Right lobe of liver (tissue), 6 donors: ENCODE measurements at places on chromosomes 16 and 17.

- no peak for DNase-seq
Measured at GRCh38 chr17:48752399-48753288, 24.1 kb upstream of the HOXB13 start.

DNA sequence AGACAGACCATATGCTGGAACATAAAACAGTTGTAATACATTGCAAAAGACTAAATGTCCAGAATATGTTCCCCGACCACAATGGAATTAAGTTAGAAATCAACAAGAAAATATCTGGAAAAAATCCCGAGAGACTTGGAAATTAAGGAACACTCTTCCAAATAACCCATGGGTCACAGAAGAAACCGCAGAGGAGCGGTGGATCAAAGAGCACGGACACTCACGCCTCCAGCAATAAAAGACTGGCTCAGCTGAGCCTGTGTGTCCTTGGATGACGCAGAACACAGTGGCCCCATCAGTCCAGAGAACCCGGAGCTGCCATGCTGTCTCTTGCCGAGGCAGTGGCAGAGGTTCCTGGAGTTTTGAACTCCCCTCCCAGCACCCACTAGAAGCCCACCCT lies 30.9 kb upstream of the FOXF1 start:
- DNase-seq, result no peak

GRCh38 chr16:55046513-55046912 lies 115.8 kb downstream of the IRX5 start:
- DNase-seq, result no peak

- DNase-seq, result no peak
Measured at GRCh38 chr17:16187642-16188041, 27.7 kb downstream of the NCOR1 start.

- DNase-seq, result no peak
Measured at GRCh38 chr16:24288516-24288915, 32.4 kb downstream of the CACNG3 start.

DNA sequence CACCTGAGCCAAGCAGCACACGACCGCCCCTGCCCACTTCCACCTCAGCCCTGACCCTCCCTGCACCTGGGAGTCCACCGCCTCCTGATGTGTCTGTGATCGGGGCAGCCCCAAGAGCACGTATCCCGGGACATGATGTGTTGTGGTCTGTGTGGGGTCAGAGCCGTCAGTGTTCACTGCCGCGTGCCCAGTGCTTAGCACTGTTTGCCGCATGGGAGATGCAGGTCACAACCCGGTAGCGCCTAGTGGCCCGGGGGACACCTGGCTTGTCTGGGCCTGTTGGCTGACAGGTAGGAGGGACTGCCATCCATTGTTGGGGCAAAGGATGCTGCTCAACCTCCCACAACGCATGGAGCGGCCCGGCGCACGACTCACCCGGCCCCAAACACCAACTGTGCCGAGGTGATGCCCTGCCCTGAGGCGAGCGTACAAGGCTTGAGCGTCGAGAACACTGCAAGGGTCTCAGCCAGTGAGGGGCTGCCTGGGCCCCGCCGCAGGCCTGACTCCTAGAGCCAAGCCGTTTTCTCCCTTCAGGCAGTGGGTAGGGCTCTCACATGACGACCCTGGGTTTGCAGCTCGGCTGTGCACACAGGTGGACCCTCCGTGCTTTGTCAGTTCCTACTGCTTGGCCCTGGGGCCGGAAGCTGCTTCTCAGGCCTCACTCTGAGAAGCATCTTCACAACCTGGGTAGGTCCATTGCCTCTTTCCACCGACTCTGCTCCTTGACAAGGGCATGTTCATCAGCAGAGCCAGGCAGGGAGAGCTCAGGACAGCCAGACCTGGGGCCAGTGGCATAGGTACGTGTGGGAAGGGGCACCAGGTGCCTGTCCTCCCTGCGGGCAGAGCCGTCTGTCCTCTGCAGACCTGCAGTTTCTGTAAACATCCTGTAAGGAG lies 5.9 kb upstream of the C16orf95 start:
- no peak for DNase-seq
